ENCODE measurements at places on chromosomes 5 and 9. TPM values are rescaled to one million over a fixed set of nuclear protein-coding genes. Genes with fewer than 3 reads are reported as not detected.

GRCh38 chr5:143842920-143843319, 31.0 kb downstream of the HMHB1 start:
- H3K36me3 ChIP-seq: no peaks in the 10 kb centered on the region
- no peak overlapping the region for H3K27ac ChIP-seq
- peaks cover 4% of the 10 kb centered on the region for H3K27me3 ChIP-seq

DNA sequence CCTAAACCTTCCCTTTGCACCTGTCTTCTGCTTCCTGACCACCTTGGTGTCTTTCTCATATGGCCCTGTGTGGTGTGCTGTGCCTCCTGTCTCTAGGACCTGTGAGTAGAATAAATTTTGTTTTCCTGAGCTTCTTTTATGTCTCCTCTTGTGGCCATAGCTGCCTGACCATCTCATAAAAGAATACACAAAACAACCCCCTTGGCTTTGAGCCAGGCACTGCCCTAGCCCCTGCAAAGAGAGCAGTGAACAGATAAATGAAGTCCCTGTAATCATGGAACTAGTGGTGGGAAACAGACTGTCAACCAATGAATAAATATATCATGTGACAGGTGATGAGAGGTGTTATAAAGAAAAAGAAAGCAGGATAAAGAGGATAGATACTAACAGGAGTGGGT, 485.1 kb downstream of the CSNK1G3 start:
- no peaks in the 10 kb centered on the region for H3K4me1 ChIP-seq
- no peak overlapping the region for H3K4me3 ChIP-seq
- H3K36me3 ChIP-seq: no peaks in the 10 kb centered on the region

GRCh38 chr5:124274949-124275348, 471.5 kb downstream of the ZNF608 start:
- H3K4me3 ChIP-seq: no peak overlapping the region
- H3K36me3 ChIP-seq: no peaks in the 10 kb centered on the region
- H3K4me1 ChIP-seq: no peaks in the 10 kb centered on the region
- H3K27ac ChIP-seq: no peak overlapping the region
- H3K27me3 ChIP-seq: no peaks in the 10 kb centered on the region

- DNase-seq: no peak
- H3K4me3 ChIP-seq: no peak overlapping the region
- H3K27me3 ChIP-seq: peaks cover 9% of the 10 kb centered on the region
- H3K36me3 ChIP-seq: no peaks in the 10 kb centered on the region
Observed at GRCh38 chr5:59257488-59258400, 635.8 kb downstream of the PDE4D start.

- no peak for DNase-seq
- no peak overlapping the region for H3K4me3 ChIP-seq
- H3K27me3 ChIP-seq: no peaks in the 10 kb centered on the region
Observed at GRCh38 chr9:33220681-33221567, 19.0 kb upstream of the SPINK4 start.

GRCh38 chr5:96203761-96204160, 229.3 kb downstream of the PCSK1 start:
- no peak overlapping the region for H3K27ac ChIP-seq
- H3K27me3 ChIP-seq: peaks cover 9% of the 10 kb centered on the region
- H3K4me1 ChIP-seq: peaks cover 3% of the 10 kb centered on the region
- DNase-seq: no peak

PLPP6 gene
- total RNA-seq: 4.6 TPM

PCDHA5 gene
- not detected for total RNA-seq

Measured in activated CD4-positive, alpha-beta memory T cell treated with anti-CD3 and anti-CD28 coated beads for 36 hours (primary cell).